Astrocyte of the cerebellum (primary cell): ENCODE measurements at places on chromosomes 3 and 15.

DNA sequence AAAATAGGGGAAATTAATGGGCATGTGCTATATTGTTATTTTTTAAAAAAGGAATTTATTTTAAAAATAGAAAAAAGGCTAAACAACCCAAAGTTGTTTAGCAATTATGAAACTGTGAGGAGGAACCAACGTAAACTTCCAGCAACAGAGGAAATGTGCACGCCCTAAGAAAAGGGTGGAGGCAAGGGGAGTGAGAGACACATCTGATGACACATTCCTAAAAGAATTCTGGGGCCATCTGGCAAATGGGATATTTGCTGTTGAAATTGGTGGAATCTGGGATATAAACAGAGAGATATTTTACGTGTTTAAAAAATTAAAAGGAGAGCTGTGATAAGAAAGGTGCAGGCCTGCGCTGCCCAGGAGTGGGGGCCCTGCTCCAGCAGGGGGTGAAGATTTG is 50.8 kb upstream of the MUC13 start:
- DNase-seq: no peak

DNA sequence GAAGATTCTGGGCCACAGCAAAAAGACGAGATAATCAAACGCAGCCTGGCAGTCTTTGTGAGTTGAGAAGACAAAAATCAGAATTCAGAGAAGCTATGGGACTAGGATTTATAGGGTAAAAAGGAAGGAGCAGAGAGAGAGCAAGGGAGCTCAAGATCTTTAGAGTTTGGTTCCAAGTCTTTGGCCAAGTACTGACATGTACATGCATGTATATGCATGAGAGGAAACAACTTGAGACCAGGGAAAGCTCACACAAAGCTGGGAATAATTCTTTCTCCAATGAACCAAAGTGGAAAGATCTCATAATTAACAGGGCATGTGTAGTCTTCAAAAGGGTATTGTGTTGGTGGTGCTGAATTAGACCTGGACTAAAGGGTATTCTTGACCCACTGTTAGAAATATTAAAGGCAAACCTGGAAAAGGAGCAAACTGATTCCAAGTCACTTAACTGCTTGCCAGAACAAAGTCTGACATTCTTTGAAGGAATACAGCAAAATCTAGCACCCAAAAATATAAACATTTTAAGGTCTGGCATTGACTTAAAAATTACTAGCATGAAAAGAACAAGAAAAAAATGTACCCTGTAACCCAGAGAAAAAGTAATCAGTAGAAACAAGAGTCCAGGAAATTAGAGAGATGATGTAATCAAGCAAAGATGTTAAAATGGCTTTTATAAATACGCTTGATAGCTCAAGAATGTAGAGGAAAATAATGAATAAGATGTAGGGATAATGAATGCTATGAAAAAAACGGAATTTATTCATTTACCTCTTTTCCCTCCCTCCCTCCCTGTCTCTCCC is 226.0 kb upstream of the CGNL1 start:
- DNase-seq: peak; percentile 27

DNA sequence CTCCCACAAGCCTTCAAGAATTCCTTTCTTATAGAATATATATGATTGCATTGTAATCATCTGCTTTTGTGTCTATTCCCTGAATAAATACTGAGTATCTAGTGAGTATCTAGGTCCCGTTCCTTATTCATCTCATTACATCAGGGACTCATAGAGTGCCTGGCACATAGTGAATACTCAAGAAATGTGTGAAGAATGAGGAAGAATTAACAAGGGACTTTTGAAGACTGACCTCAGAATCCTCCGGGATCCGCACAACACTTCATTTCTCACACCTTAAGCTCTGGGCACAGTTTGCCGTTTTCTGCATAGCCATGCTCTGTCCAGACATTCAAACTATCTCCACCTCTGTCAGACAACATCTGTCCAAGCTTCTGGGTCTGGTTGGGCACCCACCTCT is 108.8 kb downstream of the STAC start:
- DNase-seq: no peak

DNA sequence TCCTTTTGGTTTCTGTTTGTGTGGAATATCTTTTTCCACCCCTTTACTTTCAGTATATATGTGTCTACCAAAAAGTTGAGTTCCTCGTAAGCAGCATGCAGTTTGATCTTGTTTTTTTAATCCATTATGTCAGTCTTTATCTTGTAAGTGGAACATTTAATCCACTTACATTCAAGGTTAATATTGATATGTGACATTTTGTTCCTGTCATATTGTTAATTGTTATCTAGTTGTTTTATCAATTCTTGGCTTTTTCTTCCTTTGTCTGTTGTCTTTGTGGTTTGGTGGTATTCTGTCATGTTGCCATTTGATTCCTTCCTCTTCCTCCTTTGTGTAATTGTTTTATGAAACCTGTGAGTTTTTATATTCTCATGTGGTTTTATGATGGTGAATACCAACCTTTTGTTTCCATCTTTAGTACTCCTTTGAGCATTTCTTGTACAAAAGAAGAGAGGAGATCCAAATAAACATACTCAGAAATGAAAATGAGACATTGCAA is 43.4 kb upstream of the XCR1 start:
- DNase-seq: no peak

DNA sequence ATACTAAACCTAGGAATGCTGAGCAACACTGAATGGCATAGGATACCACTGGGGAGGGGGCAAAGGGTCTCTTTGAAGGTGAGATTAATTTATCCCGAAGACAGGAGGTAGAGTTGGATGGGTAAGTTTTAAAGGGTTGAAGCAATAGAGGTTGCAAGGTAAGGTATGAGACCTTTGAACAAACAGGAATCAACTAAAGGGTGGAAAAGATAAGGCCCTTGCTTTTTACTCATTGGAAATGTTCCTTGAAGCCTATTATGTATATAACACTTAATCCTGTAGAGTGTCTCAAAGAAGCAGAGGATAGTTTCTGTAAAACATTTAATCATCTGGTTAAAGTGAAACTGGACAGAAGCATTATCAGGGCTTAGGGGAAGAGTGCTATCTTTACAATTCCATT is 5.7 kb downstream of the ABHD5 start:
- DNase-seq: no peak

- no peak for DNase-seq
These were observed 213.6 kb downstream of the RBMS3 start for GRCh38 chr3:29494305-29495036.

DNA sequence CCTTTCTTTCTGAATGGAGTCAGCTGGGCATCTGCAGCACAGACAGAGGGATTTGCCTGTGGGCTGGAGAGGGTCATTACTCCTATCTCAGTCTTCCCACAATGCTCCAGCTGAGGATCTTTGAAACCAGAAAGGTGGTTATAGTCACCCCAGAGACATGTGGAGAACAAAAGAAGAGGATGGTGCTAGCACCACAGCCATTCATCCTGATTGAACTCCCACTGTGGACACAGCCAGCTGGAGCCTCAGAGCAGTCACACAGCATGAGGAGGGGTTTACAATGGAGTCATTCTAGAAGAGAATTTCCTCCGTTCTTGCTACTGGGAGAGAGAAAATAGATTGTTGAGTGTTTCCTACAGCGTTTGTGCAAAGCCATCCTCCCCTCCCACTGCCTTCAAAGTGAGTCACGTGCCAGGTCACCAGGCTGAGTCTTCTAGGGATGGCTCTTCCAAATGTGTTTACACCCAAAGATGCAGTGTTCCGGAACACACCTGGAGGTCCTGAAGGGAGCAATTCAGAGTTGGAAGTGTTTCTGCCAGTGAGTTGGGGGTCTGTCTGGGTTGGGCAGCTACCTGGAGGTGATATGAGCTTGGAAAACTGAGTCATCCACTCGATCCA is 18.9 kb upstream of the GREM1 start:
- DNase-seq: no peak

- no peak for DNase-seq
These were observed 14.3 kb downstream of the KLHL6 start for GRCh38 chr3:183541235-183541655.

GRCh38 chr3:193589129-193589528 is 3.9 kb upstream of the OPA1 start:
- DNase-seq: no peak
